ENCODE measurements at places on chromosomes 2 and 18.

GRCh38 chr18:76554547-76555222 is 59.6 kb upstream of the ZNF516 start:
- H3K4me3 ChIP-seq = no peak overlapping the region
- H3K27me3 ChIP-seq = peaks cover 6% of the 10 kb centered on the region
- no peak for DNase-seq
- no peaks in the 10 kb centered on the region for H3K36me3 ChIP-seq
- no peaks in the 10 kb centered on the region for H3K4me1 ChIP-seq

- H3K4me1 ChIP-seq = no peaks in the 10 kb centered on the region
- no peak overlapping the region for H3K4me3 ChIP-seq
These were observed 223.7 kb downstream of the SLC4A3 start for GRCh38 chr2:219851169-219851568.

DNA sequence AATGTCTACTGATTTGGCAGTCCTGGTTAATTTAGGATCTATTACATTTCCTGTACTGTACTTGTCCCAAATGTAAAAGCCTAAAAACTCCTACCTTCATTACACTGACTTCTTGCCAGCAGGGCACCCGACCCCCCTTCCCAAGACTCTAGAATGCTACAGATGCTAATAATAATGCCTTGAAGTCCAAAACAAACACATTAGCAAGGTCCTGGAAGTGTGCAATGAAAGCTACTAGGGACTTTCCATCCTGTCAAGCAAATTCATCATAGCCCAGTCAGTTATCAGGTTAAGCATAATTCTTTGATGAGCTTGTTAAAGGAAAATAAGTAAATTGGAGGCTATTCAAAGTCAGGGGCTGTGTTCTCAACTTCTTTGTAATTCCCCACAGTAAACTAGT is 115.3 kb upstream of the RBBP8 start:
- no peak overlapping the region for H3K4me3 ChIP-seq
- H3K4me1 ChIP-seq = no peaks in the 10 kb centered on the region
- no peak overlapping the region for H3K27ac ChIP-seq
- H3K27me3 ChIP-seq = peaks cover 4% of the 10 kb centered on the region

GRCh38 chr2:205778356-205778755 is 96.1 kb downstream of the NRP2 start:
- H3K27ac ChIP-seq = no peak overlapping the region
- no peak overlapping the region for H3K4me3 ChIP-seq
- H3K36me3 ChIP-seq = no peaks in the 10 kb centered on the region

DNA sequence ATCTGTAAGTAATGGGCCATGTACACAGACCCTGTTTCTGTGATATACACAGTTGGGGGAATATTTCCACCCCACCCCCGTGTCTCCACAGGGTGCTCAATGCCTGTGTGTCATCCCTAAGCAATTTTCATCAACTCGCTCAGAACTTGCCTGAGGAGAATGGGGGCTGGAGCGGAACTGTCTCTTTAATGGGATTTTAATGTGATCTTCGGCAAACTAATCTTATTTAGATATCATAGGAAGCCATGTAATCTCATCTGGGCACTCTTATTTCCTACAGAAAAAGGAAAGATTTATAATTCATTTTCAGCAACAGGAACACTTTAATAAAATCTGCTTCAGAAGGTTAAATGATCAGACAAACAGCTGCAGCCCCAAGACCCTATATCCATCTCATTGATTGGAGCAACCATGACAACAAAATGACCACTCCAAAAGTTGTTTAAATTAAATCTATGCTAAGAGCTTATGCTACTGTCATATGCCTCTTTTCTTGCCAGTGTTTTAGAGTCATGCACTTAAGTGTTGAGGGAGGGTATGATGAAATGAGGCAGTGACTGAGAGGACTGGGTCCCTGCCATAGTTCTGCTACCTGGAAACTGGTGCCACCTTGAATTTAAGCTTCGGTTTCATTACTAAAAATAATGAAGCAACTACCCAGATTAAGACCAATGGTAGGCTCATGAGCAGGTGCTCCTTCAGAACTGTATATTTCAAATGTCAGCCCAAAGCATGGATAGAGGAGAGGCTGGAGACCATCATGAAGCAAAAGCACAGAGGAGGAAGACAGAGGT is 183.1 kb upstream of the DDX18 start:
- no peak for DNase-seq
- H3K36me3 ChIP-seq = no peaks in the 10 kb centered on the region
- no peak overlapping the region for H3K4me3 ChIP-seq
- no peak overlapping the region for H3K27ac ChIP-seq
- H3K27me3 ChIP-seq = no peaks in the 10 kb centered on the region

DNA sequence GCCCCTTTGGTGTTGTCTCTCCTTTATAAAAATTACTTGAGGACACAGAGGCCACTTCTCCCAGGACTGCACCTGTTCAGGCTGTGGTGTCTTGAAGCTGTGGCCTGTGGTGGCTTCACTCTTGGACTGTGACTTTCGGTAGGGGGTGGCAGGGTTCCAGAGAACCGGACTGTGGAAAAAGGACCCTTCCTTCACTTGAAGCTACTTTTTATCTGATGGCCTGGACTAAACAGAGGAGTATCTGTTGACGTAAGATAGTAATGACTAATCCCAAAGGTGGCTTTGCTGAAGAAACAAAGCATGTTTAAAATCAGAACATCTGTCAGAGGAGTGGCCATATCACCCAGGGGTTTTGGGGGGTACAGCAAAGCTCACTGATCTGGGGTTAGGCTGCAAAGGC is 60.8 kb downstream of the CENPO start:
- H3K27me3 ChIP-seq = no peaks in the 10 kb centered on the region
- no peak overlapping the region for H3K4me3 ChIP-seq
- H3K4me1 ChIP-seq = no peaks in the 10 kb centered on the region
- DNase-seq = no peak
- H3K36me3 ChIP-seq = peaks cover 3% of the 10 kb centered on the region

DNA sequence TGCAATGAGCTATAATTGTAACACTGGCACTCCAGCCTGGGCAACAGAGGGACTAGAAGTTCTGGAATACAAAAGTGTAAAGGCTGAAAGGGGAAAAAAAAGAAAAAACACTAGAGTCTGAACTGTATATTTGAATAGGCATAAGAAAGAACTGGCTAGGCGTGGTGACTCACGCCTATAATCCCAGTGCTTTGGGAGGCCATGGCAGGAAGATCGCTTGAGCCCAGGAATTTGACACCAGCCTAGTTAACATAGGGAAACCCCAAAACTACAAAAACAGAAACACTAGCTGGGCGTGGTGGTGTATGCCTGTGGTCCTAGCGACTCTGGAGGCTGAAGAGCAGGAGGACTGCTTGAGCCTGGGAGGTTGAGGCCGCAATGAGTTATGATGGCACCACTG is 70.6 kb downstream of the SAP130 start:
- H3K4me3 ChIP-seq = no peak overlapping the region
- H3K4me1 ChIP-seq = no peaks in the 10 kb centered on the region
- H3K27ac ChIP-seq = no peak overlapping the region
- no peaks in the 10 kb centered on the region for H3K27me3 ChIP-seq
- H3K36me3 ChIP-seq = peaks cover 60% of the 10 kb centered on the region

GRCh38 chr2:119201815-119202214 is 21.8 kb upstream of the STEAP3 start:
- H3K27ac ChIP-seq = no peak overlapping the region
- no peak for DNase-seq
- no peaks in the 10 kb centered on the region for H3K36me3 ChIP-seq
- H3K4me1 ChIP-seq = no peaks in the 10 kb centered on the region

- no peaks in the 10 kb centered on the region for H3K4me1 ChIP-seq
- no peaks in the 10 kb centered on the region for H3K36me3 ChIP-seq
- H3K27ac ChIP-seq = no peak overlapping the region
- no peak overlapping the region for H3K4me3 ChIP-seq
- no peaks in the 10 kb centered on the region for H3K27me3 ChIP-seq
- no peak for DNase-seq
These were observed 117.2 kb upstream of the CDH20 start for GRCh38 chr18:61216051-61216450.

- H3K36me3 ChIP-seq = no peaks in the 10 kb centered on the region
- no peaks in the 10 kb centered on the region for H3K27me3 ChIP-seq
- no peak for DNase-seq
- no peak overlapping the region for H3K4me3 ChIP-seq
- H3K27ac ChIP-seq = no peak overlapping the region
These were observed 24.7 kb downstream of the AGAP1 start for GRCh38 chr2:235518322-235519090.

DNA sequence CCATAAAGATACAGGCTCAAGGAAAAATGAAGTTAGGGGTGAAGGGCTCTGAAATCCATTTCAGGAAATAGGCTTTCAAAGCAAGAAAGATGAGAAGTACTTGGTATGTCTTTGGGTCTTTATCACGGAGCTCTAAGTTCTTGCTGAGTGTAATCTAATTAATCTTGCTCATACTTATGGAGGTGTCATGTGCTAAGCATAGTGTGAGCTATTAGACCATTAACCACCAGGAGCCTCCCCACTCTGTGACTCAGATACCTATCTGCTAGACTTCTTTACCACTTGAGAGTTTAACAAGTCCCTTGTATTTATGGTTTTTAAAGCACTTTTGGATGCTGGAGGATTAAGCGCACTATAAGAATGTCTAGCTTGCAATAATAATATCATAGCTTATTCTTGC is 678.7 kb downstream of the EPHA4 start:
- no peak overlapping the region for H3K4me3 ChIP-seq
- no peaks in the 10 kb centered on the region for H3K36me3 ChIP-seq
- no peaks in the 10 kb centered on the region for H3K4me1 ChIP-seq
- H3K27me3 ChIP-seq = no peaks in the 10 kb centered on the region
- no peak for DNase-seq

- H3K27me3 ChIP-seq = no peaks in the 10 kb centered on the region
- H3K27ac ChIP-seq = no peak overlapping the region
- DNase-seq = no peak
- H3K4me1 ChIP-seq = no peaks in the 10 kb centered on the region
These were observed 395.6 kb upstream of the HS6ST1 start for GRCh38 chr2:128714285-128714684.

GRCh38 chr2:214830794-214831346 is 21.4 kb upstream of the BARD1 start:
- no peaks in the 10 kb centered on the region for H3K36me3 ChIP-seq
- H3K27me3 ChIP-seq = no peaks in the 10 kb centered on the region
- H3K27ac ChIP-seq = no peak overlapping the region
- no peak for DNase-seq

DNA sequence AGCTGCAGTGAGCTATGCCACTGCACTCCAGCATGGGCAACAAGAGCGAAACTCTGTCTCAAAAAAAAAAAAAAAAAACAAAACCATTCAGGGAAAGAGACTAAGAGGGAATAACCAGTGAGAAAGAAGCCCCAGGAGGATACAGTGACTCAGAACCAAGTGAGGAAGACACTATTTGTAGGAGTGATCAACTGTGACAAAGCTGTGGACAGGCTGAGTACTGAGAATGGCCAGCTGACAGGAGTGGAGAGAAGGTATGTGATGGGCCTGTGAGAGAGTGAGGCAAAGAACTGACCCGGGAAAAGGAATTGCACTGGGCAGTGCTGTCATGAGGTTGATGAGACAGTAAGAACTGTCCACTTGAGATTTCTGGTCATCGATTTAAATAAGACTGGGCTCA is 6.7 kb upstream of the LCT start:
- H3K27ac ChIP-seq = no peak overlapping the region
- no peaks in the 10 kb centered on the region for H3K27me3 ChIP-seq
- peaks cover 47% of the 10 kb centered on the region for H3K36me3 ChIP-seq
- DNase-seq = no peak
- H3K4me3 ChIP-seq = no peak overlapping the region
- no peaks in the 10 kb centered on the region for H3K4me1 ChIP-seq

Measured in CD4-positive, alpha-beta T cell (primary cell).